ENCODE measurements at places on chromosomes 2 and 18.

GRCh38 chr2:186457908-186458307 lies 28.2 kb upstream of the ZC3H15 start:
- no peak for DNase-seq

DNA sequence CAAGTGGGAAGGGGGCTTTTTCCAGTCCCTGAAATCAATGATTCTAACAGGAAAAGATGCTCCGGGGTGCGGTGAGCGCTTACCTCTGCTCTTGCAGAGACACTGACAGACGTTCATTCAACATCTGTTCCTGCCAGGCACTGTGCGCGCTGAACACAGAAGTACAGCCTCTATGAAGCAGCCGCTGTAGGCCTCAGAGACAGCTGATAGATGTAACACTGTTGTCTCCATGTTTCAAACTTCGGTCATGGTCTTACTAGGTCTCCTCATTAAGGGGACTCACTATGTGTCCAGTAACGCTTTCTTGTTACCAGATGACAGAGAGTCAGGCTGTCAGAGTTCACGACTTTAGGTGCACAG lies 649 bp upstream of the CLIP4 start:
- no peak for DNase-seq

DNA sequence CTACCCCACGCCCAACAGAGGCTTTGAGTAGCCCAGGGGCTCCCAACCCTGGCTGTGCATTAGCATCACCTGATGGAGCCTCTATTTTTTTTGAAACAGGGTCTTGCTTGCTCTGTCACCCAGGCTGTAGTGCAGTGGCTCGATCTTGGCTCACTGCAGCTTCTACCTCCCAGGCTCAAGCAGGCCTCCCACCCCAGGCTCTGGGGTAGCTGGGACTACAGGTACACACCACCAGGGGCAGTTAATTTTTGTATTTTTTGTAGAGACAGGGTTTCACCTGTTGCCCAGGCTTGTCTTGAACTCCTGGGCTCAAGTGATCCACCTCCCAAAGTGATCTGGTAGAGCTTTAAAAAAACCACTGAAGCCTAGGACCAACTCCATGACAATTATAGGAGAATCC lies 394.8 kb upstream of the ATP5MC3 start:
- no peak for DNase-seq

DNA sequence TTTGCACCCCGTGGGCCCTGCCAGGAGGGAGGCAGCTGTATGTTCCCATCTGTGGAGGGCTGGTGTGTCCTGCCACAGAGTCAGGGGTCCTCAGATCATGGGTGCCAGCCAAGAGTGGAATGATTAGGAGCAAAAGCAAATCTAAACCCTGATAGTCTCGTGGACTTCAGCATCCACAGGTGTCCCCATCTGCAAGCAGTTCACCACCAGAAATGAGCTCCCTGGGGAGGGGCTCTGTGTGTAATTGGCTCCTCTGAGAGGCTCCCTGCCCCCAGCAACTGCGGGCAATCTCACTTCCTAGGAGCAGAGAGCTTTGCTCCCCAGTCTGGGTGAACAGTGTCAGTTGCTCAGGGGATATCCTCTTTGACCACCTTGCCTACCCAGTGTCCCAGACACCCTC lies 78.1 kb downstream of the HNRNPLL start:
- no peak for DNase-seq

DNA sequence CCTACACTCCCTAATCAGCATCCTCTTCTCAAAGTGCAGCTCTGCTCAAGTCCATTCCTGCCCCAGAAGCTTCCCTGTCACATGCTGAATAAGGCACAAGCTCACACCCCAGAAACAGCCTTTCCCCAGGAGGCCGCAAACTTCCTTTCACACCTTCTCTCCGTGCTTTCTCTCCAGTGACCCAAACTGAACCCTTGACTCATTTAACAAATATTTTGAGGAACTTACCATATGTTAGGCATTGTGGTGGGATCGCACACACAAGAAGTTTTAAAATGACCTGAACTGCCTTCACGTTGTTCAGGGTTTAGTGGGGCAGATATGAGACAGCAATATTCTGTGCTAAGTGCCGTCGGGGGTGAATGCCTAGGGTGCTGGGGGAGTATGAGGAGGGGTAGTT lies 161.3 kb downstream of the INSIG2 start:
- DNase-seq = no peak

- no peak for DNase-seq
Observed at GRCh38 chr2:190340369-190340768, 3.0 kb upstream of the INPP1 start.

- no peak for DNase-seq
Observed at GRCh38 chr2:25103287-25103871, 61.5 kb downstream of the EFR3B start.

DNA sequence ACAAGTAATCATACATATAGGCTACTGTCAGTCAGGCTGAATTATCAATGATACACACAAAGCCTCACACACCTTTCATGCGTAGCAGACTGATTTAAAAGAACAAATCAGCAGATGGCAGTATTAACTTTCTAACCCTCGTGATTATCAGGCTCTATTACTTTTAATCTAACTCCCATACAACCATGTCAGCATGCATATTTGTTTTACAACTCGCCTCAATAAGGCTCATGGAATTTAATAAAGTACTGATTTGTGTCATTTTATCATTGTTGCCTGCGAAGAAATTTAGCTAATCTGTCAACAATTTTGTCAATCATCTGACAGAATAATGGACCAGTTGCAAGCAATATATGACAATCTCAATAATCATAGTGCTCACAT lies 82.8 kb downstream of the SLC25A12 start:
- DNase-seq = no peak

DNA sequence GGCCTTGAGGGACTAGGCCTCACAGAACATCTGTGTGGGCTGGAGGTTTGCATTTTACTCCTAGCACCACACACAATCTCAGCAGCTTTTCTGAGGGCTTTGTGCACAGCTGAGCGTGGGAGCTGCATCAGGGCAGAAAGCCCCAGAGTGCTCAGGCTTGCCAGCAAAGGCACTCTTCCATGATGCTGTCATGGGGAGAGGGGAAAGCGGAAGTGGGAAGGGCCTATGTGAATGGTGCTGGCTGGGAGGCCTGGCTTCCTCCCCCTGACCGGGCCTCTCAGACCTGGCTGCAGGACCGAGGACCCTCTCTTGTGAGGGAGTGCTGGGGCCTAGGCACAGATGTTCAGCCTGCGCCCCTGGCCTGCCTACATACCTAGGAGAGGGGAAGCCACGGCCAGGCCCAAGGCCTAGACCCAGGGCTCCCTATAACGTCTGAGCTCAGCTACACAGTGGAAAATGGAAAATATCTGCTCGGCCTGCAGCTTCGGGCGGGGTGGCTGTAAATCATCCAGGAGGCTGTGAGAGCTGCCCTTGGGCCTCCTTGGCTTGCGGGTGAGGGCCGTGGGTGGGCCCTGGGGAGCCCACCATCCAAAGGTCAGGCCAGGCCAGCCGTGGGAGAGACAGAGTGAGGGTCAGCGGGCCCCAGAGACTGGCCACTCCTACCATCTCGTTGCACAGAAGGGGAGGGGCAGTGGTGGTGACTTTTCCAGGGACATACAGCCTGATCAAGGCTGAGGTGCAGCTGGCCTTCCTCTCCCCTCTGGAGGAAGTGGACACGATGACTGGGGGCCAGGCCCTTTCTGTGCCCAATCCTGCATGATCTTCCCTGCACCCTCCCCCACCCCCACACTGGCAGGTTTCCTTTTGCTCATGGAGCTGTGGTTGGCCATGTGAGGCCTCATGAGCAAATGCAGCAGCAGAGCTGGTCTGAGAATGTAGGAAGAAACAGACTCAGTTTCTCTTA lies 22.8 kb downstream of the GLI2 start:
- peak; percentile 16 for DNase-seq

- DNase-seq = no peak
Observed at GRCh38 chr2:55000341-55000740, 49.9 kb downstream of the RTN4 start.

- DNase-seq = no peak
Observed at GRCh38 chr2:161102770-161103450, 57.3 kb upstream of the TANK start.

DNA sequence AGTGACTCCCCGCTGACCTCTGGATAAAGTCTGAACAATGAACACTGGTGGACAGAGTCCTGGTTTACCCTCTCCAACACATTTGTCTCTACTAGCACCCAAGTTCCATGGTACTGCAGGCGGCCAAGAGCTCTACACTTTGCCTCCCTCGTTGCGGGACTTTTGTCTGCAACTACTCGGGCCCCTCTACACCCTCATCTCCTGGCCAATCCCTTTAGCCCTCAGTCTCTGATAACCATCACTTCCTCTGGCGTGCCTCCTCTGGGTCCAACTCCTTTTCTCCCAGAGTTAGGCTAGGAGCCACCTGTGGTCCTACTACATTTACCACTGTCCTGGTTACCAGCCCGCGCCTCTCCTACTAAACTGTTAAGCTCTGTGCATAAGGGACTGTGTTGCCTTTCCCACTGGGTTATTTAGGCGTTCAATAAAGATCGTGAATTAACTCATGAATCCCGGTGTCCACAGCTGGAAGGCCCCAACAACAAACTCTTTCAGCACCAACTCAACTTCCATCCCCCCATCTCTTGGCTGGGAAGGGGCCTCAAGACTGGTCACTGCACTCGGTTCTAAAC lies 757 bp downstream of the HDHD2 start:
- DNase-seq = no peak

GRCh38 chr2:99863236-99863902 lies 279.0 kb downstream of the AFF3 start:
- no peak for DNase-seq

GRCh38 chr2:12106440-12107080 lies 360.1 kb downstream of the LPIN1 start:
- no peak for DNase-seq

DNA sequence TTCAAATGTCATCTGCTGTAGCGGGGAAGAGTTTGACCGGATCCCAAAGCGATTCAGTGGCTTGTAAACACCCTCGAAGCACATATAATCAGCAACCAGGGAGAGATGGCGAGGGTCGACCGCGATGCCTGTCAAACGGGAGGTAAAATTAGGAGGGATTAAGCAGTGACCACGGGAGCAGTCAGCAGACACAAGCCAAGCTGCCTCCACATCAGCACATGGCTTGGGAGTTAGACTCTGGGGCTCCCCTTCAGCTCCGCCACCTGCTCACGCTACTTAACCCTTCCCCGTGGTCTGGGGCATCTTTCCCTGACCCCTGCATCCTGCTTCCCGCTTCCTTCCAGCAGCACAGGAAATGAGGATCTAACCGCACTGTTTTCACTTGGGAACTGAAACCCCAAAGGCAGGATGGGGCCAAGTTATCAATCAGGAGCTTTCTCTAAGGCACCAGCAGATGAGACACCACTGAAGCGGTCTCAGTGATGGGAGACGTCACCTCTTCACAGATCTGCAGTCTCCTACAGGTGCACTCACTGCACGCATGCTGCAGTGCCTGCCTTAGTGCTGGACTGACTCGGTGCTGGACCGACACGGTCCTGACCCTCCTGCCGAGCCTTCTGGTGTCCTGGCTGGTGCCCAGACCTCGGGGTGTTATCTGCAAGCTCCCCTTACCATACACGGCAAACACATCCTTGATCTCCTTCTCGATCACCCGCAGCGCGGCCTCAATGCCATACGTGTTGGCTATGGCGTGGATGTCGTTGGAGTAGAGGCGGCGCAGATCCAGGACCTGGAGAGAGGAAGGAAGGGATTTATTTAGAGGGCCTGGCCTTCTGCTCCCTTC lies 77.5 kb downstream of the POLR1A start:
- DNase-seq = no peak

- DNase-seq = peak; percentile 44
Observed at GRCh38 chr2:186590759-186591505, 1.1 kb downstream of the ITGAV start.

- DNase-seq = no peak
Observed at GRCh38 chr18:76839086-76839794, 16.9 kb downstream of the ZNF236 start.

- DNase-seq = peak; percentile 24
Observed at GRCh38 chr2:102063941-102064678, 72.3 kb downstream of the IL1R2 start.

- DNase-seq = no peak
Observed at GRCh38 chr2:98545591-98545990, 62.7 kb downstream of the COA5 start.

- no peak for DNase-seq
Observed at GRCh38 chr18:67301592-67301991, 214.9 kb downstream of the DSEL start.

DNA sequence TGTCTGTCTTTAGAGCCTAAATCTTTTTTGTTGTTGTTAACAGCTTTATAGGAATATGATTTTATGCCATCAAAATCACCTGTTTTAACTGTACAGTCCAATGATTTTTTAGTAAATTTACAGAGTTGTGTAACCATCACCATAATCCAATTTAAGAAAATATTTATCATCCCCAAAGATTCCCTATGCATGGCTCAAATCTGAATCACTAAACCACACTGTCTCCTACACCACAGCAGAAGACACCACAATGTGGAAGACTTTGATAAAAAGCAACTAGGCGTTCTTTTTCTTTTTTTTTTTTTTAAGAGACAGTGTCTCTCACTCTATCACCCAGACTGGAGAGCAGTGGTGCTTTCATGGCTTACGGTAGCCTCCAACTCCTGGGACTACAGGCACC lies 99.6 kb downstream of the TXNL1 start:
- DNase-seq = no peak

DNA sequence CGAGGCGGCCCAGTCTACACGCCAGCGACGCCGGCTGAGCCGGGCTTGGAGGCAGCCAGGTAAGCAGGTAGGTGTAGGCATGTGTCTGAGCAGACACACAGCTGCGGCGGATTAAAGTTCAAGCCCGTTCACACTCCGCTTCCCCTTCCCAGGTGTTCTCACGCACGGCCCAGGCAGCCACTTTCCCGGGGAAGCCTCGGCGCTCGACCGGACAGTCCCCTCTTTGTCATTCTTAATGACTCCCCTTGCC lies 367 bp downstream of the TGFA start:
- no peak for DNase-seq

DNA sequence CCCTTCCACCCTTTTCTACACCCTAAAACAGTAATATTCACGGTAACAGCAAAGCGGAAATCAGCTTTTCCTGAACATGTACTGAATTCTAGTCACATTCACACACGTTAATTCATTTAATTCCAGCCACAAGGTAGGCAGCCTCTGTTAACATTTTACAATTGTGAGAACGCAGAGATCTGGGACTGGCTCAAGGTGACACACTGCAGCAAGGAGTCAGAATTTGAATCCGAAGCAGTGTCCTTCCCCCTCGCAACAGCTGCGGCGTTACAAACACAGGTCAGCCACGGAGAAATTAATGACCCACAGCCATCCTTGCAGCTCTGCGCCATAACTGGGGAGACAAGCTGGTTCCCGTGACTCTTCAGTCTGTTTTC lies 818 bp upstream of the SLC20A1 start:
- no peak for DNase-seq
